Vein endothelial cell (primary cell): ENCODE measurements at places on chromosomes 2 and 18. TPM values are rescaled to one million over a fixed set of nuclear protein-coding genes. Genes with fewer than 3 reads are reported as not detected.

Gene CYP27A1
- total RNA-seq = 6.3 and 9.1 TPM in 2 replicates

Gene FEV
- total RNA-seq = not detected in 2 replicates

Gene IGFBP5
- 0.48 and 0.65 TPM in 2 replicates for total RNA-seq

Gene FLACC1
- 0.65 and 1.1 TPM in 2 replicates for total RNA-seq
